ENCODE measurements at places on chromosomes 7 and 10. TPM values are rescaled to one million over a fixed set of nuclear protein-coding genes. Genes with fewer than 3 reads are reported as not detected.

The PRF1 gene
- not detected for total RNA-seq

The CHAT gene
- 0.27 TPM for total RNA-seq

The CRHR2 gene
- total RNA-seq = not detected

The CREB5 gene
- 27.9 TPM for total RNA-seq

The HMX2 gene
- total RNA-seq = not detected

The SGCE gene
- 64.5 TPM for total RNA-seq

The TMEM178B gene
- 0.30 TPM for total RNA-seq

The STEAP4 gene
- 0.88 TPM for total RNA-seq

The ARHGEF35 gene
- total RNA-seq = 17.1 TPM

The CYP2W1 gene
- total RNA-seq = 20.3 TPM

The AGAP3 gene
- 23.7 TPM for total RNA-seq

The PRSS1 gene
- 71.2 TPM for total RNA-seq

The TMEM130 gene
- total RNA-seq = 0.90 TPM

The WNT2 gene
- 16.3 TPM for total RNA-seq

The CDH23 gene
- total RNA-seq = 0.30 TPM

The NUTM2A gene
- total RNA-seq = 1.5 TPM

The DEPP1 gene
- 24.0 TPM for total RNA-seq

The AS3MT gene
- total RNA-seq = 9.1 TPM

The IFIT2 gene
- total RNA-seq = 3.9 TPM

The ZNF365 gene
- total RNA-seq = 0.93 TPM

The MYL10 gene
- 0.60 TPM for total RNA-seq

The SLC16A12 gene
- 5.7 TPM for total RNA-seq

The ZNF853 gene
- 9.0 TPM for total RNA-seq

Measured in hepatocyte (in vitro differentiated cells).